Left kidney (tissue), 8 donors: ENCODE measurements at places on chromosomes 2 and 18.

DNA sequence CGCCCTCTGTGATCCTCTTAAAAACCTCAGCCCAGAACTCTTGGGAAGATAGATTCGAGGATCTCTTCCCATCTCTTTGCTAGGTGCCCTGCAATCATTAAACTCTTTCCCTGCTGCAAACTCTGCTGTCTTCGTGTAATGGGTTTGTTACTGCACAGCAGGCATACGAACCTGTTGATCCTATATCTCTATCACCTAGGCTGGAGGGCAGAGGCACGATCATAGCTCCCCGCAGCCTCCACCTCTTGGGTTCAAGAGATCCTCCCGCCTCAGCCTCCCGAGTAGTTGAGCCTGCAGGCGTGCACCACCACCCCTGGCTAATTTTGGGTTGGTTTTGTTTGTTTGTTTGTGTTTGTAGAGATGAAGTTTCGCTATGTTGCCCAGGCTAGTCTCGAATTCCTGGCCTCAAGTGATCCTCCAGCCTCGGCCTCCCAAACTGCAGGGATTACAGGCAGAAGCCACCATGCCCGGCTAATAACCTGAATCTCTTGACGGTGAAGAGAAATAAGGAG lies 493 bp upstream of the BBS5 start:
- DNase-seq = no peak

GRCh38 chr2:72731116-72731515 lies 94.7 kb downstream of the EXOC6B start:
- peak; percentile 13 for DNase-seq

DNA sequence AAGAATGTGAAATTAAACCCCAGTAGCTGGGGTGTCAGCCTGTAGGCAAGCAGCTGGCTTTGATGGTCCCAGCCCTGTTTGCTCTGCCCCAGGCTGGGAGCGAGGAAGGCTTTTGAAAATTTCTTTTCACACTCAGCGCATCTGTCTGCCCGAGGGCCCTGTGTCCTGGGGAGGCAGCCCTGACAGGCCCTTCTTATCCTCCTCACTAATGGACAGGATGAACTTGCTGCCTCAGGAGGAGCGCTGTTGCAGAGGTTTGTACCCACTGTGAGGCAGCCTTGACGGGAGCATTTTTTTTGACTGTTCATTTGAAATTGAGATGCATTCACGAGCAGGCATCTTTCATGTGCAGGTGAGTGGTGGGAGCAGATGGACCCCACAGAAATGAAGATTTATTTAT lies 62.4 kb downstream of the SERPINB8 start:
- DNase-seq = no peak

- DNase-seq = no peak
These were observed 83.1 kb downstream of the FIGN start for GRCh38 chr2:163652751-163653150.

DNA sequence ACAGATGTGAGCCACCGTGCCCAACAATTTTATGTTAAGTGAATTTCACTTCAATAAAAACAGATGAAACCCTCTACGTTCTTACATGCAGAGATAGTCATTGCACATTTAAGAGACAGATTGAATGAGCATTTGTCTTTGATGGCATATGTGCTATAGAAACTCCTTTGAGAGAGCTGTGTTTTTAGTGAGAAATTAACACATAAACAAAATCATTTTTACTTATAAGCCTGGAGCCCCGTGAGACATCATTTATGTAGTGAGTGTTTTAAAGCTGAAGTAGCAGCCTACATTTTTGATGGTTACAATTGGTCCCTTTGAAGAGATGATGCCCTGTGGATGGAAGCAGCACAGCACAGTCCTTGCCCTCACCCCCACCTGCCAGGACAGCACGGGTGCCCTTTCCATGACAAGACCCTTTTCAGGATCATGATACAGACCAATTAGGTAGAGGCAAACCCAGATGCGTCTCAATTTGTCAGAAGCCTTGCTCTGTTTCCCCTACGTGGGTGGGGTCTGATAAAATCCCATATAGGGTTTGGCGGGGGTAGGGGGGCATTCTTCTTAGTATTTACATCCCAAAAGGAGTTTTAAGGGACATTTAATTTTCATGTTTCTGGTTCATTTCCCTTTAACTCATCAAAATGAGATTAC lies 237.1 kb downstream of the BCL2 start:
- no peak for DNase-seq

DNA sequence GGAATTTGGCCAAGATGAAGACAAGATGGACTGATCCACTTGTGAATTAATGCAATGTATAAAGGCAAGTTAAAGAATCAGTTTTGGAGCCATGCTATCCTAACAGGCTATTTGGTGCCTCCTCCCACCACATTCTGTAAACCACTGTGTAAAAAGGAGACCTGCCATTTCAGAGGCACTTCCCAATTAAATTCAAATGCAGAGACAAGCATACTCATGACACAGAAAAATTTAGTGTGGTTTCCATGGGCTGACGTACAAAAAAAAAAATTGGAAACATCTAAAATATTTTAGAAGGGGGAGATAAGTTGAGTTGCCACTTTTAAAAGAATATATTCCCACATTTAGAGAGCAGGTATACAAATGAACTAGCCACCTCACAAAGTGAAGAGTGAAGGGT lies 112.1 kb downstream of the TCF4 start:
- no peak for DNase-seq

DNA sequence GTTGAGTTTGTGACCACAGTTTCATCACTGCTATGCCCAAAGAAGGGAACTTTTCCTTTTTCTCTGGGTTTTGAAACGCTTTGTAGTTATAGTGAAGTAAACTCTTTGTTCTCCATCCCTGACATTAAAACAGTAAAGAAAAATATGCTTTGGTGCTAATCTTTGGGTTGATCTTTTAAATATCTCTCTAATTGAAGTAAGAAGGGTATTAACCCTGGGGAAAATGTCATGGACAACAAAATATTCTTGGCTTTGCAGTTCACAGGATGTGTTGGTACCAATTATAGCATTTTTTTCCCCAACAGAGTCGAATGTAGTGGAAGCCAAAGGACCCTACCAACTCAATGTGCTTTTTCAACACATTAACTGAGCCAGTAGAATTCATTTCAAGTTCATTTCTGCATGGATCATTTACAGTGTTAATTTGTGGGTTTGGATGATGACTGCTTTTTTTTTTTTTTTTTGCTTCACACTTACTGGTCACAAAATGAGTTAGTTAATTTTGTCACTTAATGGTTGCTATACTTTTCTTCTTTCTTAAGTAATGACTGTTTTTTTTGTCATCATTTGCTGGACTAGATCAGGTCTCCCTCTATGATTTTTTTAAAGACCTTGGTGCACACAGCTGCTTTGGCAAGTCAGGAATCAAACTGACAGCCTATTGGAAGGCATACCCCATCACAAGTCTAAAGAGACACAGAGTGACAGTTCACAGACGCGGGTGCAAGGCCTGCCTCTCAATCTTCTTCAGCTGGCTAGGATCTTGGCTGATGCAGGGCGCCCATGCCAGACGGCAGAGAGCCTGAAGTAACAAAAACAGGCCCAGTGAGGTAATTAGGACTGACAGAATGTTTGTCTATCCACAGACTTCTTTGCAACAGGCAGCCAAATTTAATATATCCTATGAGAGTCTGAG lies 98.8 kb upstream of the MMADHC start:
- no peak for DNase-seq

GRCh38 chr18:66150650-66151049 lies 399.8 kb downstream of the CDH7 start:
- DNase-seq = no peak

DNA sequence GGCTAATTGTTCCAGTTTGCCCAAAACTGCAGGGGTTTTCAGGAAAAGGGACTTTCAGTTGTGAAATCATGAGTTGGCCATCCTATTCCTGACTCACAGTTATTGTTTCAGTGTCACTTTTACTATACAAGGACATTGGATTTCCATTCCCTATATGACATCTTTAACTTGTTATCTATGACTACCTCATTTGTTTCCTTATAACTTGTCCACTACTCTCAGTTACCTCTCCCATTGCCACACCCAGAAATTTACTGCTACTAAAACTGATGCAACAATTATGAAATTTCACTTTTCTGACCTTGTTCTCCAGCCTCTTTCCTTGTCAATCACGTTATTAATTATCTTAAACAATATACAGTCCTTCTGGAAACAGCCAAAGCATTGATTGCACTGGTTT lies 116.5 kb upstream of the ZNF804A start:
- DNase-seq = no peak

DNA sequence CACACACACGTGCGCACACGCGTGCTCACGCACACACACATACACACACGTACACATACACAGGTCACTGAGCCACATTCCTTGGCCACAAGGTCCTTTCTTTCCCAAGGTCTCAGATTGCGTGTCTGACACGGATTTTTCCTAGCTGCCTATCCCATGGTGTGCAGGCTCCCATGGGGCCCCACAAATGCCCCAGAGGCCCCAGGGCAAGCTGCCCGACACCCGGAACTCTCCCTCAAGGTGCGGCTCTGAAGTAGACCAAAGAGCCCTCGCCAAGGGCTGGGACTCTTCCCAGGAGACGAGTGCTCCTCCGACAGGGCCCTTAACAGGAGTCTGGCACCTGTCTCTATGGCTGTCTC lies 46.7 kb downstream of the SDC1 start:
- DNase-seq = no peak

DNA sequence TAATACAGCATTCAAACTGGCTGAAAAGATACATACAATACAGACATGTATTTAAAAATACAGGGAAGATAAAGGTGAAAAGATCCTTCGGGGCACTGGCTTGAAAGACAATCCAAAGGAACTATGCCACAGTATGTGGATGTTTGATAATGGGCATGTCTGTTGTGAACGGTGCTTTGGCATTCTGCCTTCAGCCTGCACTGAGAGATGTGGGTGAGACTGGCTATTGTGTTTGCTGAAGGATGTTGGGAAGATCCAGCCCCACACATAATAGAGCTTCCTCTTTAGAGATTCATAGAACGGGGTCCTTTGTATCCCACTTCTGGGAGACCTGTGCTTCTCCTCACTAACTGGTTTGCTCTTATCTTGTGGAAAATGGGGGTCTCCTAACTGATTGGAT lies 65.1 kb upstream of the CXCR4 start:
- DNase-seq = no peak

DNA sequence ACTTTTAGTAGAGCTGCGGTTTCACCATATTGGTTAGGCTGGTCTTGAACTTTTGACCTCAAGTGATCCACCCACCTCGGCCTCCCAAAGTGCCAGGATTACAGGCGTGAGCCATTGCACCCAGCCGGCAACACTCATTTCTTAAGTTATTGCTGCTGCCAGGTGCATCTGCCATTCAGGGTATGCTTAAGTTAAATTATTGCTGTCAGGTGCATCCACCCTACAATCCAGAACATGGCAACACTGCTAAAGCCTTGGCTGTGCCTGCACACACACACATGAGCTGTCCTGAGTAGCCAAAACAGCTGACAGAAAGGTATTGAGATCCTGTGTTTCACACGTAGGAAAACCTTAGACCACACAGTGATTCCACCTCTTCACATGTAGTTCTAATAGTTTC lies 148.2 kb downstream of the FAM161A start:
- DNase-seq = no peak

GRCh38 chr2:152468899-152469692 lies 134.1 kb downstream of the FMNL2 start:
- no peak for DNase-seq

DNA sequence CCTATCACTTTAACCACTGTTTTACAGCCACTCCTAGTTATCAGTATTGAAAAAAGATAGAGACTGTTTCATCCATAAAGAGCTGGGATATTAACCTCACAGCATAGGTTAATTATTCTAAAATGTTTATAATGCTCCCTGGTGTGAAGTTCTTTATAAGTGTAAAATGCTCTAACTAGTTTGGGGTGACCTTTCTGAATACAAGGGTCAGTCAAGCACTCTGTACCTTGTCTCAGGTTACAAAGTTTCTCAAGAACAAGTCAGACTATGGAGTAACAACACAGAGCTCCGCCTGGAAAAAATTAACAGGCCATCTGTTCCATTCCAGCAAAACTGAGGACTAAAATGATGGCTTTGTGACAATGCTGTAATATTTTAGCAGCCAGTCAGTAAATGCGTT lies 107.4 kb downstream of the NOL4 start:
- peak; percentile 28 for DNase-seq

GRCh38 chr2:9086465-9086864 lies 83.0 kb upstream of the MBOAT2 start:
- DNase-seq = no peak

DNA sequence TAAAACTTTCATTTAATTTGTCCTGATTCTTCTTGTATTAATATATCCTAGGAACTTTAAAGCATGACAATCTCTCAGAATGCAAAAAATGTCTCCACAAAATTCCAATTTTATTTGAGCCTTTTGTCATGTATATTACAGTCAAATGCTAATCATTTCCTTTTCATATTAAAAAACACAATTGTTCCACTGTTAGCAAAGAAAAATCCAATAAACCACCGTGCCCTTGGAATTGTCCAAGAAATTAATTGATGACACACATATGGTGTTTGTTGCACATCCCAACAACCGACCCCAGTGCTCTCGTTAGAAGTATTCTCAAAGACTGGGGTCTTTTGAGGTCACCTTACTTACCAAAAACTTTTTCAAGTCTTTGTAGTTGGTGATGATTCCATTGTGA lies 28.1 kb downstream of the GFPT1 start:
- no peak for DNase-seq

GRCh38 chr18:26322890-26323653 lies 96.8 kb downstream of the TAF4B start:
- DNase-seq = no peak

GRCh38 chr2:48137829-48138228 lies 231.5 kb upstream of the FBXO11 start:
- no peak for DNase-seq

DNA sequence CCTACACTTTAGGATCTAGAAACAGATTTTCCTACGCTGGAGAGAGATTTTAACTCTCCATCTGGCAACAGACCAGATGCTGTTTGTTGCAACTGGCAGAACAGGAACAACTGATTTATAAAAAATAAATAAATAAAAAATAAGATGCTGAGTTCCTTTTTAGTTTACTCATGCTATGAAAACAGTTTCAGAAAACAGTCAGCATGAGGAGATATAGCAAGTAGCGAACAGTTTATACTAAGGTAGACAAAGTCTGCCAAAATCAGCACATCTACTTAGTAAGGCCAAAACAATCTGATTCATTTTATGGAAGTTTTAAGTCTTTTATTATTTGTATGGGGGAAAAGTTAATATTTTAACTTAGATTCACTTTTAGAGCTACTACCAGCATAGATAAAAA lies 974.0 kb upstream of the CNTNAP5 start:
- no peak for DNase-seq

- DNase-seq = no peak
These were observed 28.1 kb downstream of the MRPL33 start for GRCh38 chr2:27799646-27800010.

- DNase-seq = peak; percentile 50
These were observed at the start of gene ADAM23 for GRCh38 chr2:206442833-206443734. TSS of gene ADAM23 (plus strand) at chr2:206443532. CDS start at chr2:206443867, 335 bp downstream.
